ENCODE measurements at places on chromosomes 2 and 18.

DNA sequence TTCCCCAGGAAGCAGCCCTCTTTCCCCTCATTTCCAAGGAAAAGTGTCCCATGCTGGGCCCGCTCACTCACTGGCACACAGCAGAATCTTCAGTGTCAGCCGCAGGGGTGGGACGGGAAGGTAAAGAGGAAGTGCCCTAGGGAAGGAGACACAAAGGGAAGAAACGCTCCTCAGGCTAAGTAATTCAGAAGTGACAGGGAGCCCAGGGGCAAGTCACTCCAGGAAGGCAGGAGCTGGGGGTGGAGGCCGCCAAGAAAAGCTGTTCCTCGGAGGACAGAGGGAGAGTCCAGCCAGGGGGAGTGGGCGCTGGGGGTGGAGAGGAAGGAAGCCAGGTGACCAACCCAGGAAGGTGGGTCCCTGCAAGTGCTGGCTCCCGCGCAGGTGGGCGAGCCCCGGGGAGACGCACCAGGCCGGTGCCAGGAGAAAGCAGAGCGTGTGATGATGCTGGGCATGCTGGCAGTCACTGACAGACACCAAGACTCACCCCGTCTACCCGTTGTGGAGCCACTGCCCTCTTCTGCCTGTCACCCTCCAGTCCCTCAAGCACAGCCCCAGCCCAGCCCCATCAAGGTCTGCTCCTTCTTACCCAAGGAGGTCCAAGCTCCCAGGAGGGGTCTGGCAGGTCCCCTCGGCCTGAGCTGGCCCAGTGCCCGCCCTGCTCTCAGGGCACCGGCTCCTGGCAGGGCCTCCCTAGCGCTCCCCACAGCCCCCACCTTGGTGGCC, 21.7 kb downstream of the HDAC4 start:
- no peak for DNase-seq
- H3K4me3 ChIP-seq = no peak overlapping the region
- H3K4me1 ChIP-seq = peaks cover 30% of the 10 kb centered on the region
- no peaks in the 10 kb centered on the region for H3K36me3 ChIP-seq

- H3K27me3 ChIP-seq = no peaks in the 10 kb centered on the region
- H3K4me3 ChIP-seq = no peak overlapping the region
- no peak overlapping the region for H3K27ac ChIP-seq
- no peak for DNase-seq
- no peaks in the 10 kb centered on the region for H3K4me1 ChIP-seq
Observed at GRCh38 chr2:486371-486770, 190.8 kb downstream of the TMEM18 start.

- DNase-seq = no peak
- no peak overlapping the region for H3K27ac ChIP-seq
- no peak overlapping the region for H3K4me3 ChIP-seq
- H3K36me3 ChIP-seq = peaks cover 5% of the 10 kb centered on the region
- no peaks in the 10 kb centered on the region for H3K27me3 ChIP-seq
- H3K4me1 ChIP-seq = peaks cover 55% of the 10 kb centered on the region
Observed at GRCh38 chr2:191835539-191836350, 11.1 kb downstream of the CAVIN2 start.

DNA sequence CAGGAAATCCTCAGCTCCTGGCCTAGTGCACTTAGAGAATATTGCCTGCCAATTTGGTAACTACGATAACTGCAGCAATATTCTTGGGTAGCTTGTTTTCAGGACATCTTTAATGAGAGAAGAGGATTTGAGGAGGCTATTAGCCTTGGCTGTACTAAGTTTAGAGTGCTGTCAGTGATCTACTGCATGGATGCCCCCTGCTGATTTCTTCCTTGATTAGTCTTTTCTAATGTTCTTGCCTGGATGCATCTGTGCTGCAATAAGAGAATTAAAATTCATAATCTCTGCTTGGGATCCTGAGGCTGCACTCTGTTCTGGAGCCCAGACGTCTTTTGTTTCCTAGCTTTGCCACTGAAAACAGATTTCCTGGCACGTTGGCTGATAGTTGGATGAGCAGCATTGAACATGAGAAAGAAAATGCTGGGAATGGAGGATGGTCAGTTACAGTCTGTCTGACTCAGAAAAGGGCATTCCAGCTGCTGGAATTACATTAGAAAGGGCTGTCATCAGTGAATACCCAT, 115.4 kb downstream of the CCDC85A start:
- no peak overlapping the region for H3K27ac ChIP-seq
- DNase-seq = no peak
- H3K36me3 ChIP-seq = no peaks in the 10 kb centered on the region
- H3K4me3 ChIP-seq = no peak overlapping the region
- no peaks in the 10 kb centered on the region for H3K4me1 ChIP-seq
- no peaks in the 10 kb centered on the region for H3K27me3 ChIP-seq

DNA sequence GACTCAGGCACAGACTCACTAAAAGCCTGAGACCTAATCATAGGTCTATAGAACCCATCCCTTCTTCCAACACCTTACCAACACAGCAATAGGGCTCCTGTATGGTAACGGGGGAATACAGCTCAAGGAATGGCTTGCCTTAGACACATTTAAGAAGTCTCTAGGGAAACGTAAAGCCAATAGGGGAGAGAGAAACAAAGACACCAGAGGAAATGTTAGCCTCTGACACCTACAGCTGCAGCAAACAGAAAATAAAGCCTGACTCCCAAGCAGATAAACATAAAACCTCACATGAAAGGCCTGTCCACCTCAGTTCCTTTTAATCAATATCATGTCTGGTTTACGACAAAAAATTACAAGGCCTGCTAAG, 51.1 kb upstream of the NCOA1 start:
- H3K36me3 ChIP-seq = no peaks in the 10 kb centered on the region

DNA sequence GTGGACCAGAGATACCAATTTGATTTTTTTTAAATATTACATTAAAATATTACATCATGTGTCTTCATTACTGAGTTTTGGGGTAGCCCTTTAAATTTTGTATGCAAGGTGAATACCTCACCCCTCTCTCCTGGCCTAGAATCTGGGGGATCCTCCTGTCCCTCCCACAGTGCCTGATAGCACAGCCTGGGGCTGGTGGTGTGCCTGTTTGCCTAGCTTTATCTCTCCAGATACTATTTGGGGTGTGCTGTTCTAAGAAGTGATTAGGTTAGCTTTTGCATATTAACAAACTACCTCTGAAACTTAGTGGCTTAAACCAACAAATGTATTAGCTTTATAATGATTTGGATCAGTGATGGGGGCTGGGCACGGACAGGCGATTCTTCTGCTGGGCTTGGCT, 20.7 kb upstream of the B3GNT7 start:
- H3K4me1 ChIP-seq = peaks cover 3% of the 10 kb centered on the region
- no peaks in the 10 kb centered on the region for H3K36me3 ChIP-seq
- H3K27me3 ChIP-seq = no peaks in the 10 kb centered on the region
- no peak for DNase-seq
- H3K27ac ChIP-seq = no peak overlapping the region

DNA sequence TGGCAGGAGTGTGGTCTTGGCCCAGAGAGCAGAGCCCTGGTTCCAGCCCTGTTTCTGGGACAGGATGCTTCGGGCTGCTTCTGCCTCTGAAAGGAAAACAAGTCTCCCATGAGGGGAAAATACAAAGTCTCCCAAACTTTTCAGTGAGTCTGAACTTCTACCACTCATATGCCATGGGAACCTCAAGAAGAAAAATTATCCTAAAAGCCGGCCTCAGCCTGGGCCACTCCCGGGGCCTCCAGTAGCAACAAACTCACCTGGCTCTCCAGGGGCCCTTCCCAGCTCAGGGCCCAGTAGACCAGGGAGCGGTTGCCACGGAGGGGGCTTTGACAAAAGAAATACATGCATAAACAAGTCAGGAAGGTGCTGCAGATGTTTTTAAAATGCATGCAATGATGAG, 289.2 kb upstream of the HDAC4 start:
- no peaks in the 10 kb centered on the region for H3K4me1 ChIP-seq
- H3K4me3 ChIP-seq = no peak overlapping the region
- no peak for DNase-seq
- no peaks in the 10 kb centered on the region for H3K27me3 ChIP-seq

GRCh38 chr2:190978389-190979053, 35.5 kb downstream of the STAT1 start:
- H3K27me3 ChIP-seq = no peaks in the 10 kb centered on the region
- no peak overlapping the region for H3K4me3 ChIP-seq
- H3K27ac ChIP-seq = no peak overlapping the region
- H3K4me1 ChIP-seq = no peaks in the 10 kb centered on the region
- no peak for DNase-seq

DNA sequence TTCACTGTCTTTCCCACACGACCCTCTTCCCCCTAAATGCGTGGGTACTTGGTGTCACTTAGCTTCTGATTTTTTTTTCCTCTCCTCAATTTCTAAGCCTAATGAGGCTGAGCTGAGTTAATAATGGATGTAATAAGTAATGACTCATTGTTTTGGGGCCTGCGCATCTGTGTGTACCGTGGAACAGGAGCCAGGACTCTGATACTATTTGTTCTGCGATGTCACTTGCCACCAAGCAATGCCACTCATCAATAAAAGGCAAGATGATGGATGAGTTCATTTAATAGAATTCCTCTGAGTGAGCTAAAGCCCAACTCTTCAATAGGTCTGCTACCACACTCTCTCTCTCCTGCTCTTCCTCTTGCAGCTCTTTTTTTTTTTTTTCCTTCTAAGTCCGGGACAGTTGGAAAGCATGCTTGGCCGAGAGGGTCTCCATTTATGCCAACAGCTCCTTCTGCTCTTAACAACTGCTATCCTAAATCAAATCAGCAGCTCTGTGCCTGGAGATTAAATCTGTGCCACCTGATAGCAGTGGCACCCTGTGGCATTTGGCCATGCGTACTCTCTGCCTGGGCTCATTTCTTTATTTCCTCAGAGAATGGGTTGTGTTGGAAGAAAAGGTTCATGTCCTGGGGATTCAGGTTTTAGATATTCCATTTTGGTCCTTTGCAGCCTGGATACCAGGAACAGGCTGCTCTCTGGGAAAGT, 1284.2 kb upstream of the PIK3C3 start:
- H3K4me1 ChIP-seq = no peaks in the 10 kb centered on the region
- H3K4me3 ChIP-seq = no peak overlapping the region

- no peak overlapping the region for H3K27ac ChIP-seq
- H3K27me3 ChIP-seq = no peaks in the 10 kb centered on the region
- H3K4me1 ChIP-seq = no peaks in the 10 kb centered on the region
- no peak overlapping the region for H3K4me3 ChIP-seq
Observed at GRCh38 chr18:7803956-7804469, 236.9 kb downstream of the PTPRM start.

DNA sequence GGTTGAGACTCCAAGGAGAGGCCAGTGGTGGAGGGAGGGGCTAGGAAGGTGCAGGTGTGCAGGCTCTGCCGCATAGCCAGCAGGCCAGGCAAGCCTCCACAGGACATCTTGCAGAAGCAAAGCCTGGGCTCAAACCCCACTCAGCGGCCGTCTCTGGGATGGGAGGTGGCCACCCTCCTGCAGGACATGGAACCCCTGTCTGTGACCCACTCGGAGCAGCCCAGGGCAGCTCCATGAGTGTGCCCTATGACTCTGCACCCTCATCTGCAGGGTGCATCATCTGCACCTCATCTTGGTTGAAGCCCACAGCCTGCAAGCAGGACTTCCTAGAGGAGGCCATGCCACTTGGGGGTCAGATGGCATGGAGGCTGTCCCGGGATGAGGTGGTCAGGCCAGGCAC, 46.3 kb downstream of the GPC1 start:
- H3K4me1 ChIP-seq = no peaks in the 10 kb centered on the region
- H3K27ac ChIP-seq = no peak overlapping the region
- no peaks in the 10 kb centered on the region for H3K27me3 ChIP-seq

GRCh38 chr2:11767779-11768178, 21.3 kb downstream of the LPIN1 start:
- no peak overlapping the region for H3K27ac ChIP-seq
- no peaks in the 10 kb centered on the region for H3K27me3 ChIP-seq
- no peaks in the 10 kb centered on the region for H3K4me1 ChIP-seq
- H3K4me3 ChIP-seq = no peak overlapping the region

DNA sequence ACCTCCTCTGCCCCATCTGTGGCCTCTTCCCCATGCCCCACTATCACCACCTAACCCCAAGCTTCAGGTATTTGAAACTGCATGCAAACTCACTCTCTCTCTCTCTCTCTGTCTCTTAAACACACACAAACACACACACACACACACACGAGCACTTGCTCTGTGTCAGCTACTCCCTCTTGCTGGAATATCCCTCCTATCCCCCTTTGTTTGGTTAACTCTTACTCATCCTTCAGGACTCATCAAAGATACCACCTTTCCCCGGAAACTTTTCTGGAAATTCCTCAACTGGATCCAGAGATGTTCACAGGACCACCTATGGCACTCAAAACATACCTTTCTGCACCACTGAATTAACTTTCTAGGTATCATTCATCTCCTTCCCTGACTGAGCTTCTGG, 222.8 kb upstream of the TMEM200C start:
- no peak overlapping the region for H3K27ac ChIP-seq
- H3K27me3 ChIP-seq = no peaks in the 10 kb centered on the region
- no peaks in the 10 kb centered on the region for H3K36me3 ChIP-seq
- H3K4me3 ChIP-seq = no peak overlapping the region

GRCh38 chr18:72261590-72261989, 282.6 kb downstream of the CBLN2 start:
- H3K27ac ChIP-seq = no peak overlapping the region
- no peaks in the 10 kb centered on the region for H3K4me1 ChIP-seq
- H3K4me3 ChIP-seq = no peak overlapping the region
- no peaks in the 10 kb centered on the region for H3K27me3 ChIP-seq
- peak; percentile 1 for DNase-seq

- H3K27ac ChIP-seq = no peak overlapping the region
- H3K27me3 ChIP-seq = no peaks in the 10 kb centered on the region
- H3K4me1 ChIP-seq = no peaks in the 10 kb centered on the region
- DNase-seq = no peak
- no peak overlapping the region for H3K4me3 ChIP-seq
Observed at GRCh38 chr18:13211534-13211933, 7.0 kb upstream of the LDLRAD4 start.

DNA sequence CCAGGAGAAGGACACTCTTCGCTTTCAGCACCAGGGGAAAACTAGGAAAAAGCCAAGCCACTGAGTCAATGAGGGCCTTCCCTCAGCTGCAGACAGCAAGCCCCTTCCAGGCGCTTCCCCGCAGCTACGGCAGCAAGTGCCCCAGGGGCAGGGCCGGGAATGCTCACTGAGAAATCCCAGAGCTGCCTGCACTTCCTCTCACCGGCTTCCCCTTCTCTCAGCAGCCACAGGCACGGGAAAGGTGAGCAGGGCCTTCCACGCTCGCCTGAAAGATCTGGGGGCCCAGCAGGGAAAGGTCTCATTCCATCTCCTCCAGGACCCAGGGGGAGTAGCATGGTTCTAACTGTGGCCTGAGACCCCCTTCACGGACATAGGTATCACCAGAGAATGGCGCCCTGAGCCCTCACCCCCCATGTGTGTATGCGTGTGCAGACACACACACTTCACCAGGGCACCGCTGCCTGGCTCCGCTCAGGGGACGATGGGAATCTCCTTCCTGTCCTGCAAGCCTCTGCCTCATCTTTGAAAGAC, 29.6 kb upstream of the FOSL2 start:
- no peak overlapping the region for H3K27ac ChIP-seq
- no peaks in the 10 kb centered on the region for H3K27me3 ChIP-seq
- H3K4me3 ChIP-seq = no peak overlapping the region
- no peaks in the 10 kb centered on the region for H3K4me1 ChIP-seq

DNA sequence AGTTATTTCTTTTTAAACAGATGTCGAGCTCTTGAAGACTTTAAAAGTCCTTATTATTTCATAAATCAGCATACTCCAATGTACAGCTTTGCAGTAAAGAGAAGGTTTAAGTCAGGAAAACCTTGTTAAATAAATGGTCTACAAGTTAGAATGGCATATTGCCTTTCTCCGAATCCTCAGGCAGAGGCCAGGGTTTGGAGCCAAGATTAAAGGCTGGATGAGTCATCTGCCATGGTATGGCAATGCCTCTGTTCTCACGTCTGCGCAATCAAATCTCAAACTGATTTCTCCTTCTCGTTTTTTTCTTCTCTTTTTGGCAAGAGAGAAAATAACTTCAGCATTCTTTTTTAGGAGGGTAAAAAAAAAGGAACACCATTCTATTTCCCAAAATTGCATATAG, 5.6 kb upstream of the KCNJ3 start:
- no peak overlapping the region for H3K27ac ChIP-seq
- H3K4me1 ChIP-seq = no peaks in the 10 kb centered on the region
- no peak for DNase-seq
- no peak overlapping the region for H3K4me3 ChIP-seq
- H3K36me3 ChIP-seq = no peaks in the 10 kb centered on the region
